ENCODE measurements at places on chromosomes 3 and 15.

GRCh38 chr3:53705774-53706173, 140.4 kb downstream of the CHDH start:
- DNase-seq = peak; percentile 62

DNA sequence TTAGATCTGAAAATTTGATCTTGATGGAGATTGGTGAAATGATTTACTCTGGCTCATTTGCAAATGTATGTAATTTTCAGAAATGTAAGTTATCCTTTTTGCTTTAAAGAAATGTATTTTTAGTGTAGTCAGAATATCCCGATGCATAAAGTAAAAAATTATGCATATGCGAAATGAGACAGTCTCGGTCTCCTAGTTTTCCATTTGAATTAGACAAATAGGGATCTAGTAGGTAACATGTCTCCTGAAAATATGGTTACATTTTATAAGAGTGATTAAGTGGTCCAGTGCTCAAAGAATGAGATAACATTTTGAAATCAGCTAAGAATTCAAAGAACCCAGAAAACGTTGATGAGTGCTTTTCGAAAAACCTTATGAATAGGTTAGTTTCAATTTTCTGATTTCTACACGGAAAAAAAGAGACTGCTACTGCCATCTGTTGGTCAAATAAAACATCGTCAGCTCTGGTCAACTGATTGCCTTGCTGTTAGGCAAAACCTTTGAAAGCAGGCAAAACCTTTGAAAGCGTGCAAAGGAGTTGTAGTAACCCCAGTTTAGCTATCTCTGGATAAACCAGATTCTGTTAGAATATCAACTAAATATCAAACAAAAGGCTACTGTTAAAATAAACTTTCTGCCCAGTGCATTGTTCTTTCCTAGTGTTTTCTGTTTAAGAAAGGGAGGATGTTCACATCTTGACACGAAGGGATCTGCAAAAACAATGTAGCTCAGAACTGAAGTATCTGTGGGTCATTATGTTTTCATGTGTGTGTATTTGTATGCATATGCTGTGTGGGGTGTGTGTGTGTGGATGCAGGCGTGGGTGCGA, 59.3 kb upstream of the CHMP2B start:
- peak; percentile 67 for DNase-seq

DNA sequence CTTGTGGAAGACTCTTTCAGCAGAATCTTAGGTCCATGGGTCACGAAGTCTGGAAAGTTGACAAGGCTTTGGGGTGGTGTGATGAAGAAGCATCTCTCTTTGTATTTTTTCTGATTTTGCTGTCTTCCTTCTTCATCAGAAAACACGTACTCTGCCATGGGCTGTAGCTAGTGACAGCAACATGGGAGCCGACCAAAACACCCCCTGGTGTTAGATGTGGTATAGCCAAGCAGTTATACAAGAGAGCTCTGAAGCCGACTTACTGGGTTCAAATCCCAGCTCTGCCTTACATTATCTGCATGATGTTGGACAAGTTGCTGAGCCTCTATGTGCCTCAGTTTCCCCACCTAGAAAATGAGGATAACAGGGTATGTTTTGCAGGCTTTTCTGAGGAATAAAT, 32.9 kb upstream of the LYZL4 start:
- DNase-seq = peak; percentile 23

DNA sequence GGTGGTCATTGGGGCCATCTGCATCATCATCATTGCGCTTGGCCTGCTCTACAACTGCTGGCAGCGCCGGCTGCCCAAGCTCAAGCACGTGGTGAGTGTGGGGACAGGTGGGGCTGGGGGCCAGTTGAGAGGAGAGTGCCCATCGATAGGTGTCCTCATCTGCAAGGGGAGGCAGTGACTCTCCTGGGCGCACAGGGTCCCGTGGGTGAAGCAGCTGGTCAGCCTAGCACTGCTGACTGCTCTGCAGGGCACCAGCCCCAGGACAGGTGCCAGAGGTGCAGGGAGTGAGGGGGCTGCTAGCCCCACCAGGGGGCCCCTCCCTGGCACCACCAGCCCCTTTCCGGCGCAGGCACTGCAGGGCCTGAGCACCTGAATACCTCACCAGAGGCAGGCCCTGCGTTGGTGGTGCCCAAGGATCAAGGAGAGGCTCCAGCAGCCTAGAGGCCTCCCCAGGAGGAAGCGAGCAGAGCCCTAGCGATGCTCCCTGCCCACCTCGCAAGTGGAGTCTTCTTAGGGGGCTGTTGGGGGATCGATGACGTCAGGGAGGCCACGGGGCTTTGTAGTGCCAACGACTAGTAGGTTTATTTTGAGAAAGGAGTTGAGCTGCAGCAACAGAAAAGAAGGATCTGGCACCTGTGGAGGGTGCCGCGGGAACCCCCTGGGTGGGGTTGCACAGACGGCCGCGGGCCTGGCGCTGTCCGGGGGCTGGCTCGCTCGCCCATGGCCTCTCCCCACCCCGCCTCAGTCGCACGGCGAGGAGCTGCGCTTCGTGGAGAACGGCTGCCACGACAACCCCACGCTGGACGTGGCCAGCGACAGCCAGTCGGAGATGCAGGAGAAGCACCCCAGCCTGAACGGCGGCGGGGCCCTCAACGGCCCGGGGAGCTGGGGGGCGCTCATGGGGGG, 976 bp upstream of the ABTB1 start:
- DNase-seq = peak; percentile 31

DNA sequence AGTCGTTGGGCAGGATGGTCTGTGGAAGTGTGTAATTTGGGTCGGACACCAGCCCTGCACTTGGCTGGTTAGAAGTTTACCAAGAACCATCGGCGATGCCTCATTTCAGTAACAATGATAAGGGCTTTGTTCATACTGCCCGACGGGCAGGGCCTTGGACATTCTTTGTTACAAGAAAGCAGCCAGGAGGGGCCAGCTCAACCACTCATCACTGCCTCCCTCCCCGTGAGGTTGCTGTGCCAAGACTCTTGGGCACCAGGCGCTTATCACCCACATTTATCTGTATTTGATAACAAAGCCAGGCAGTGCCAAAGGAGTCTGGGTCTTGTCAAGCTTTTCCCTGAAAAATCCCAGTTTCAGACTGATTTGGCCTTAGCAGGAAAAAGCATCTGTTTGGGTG, 235.0 kb downstream of the ADAMTS17 start:
- DNase-seq = no peak
